Central memory CD8-positive, alpha-beta T cell (primary cell): ENCODE measurements at places on chromosomes 16 and 17.

DNA sequence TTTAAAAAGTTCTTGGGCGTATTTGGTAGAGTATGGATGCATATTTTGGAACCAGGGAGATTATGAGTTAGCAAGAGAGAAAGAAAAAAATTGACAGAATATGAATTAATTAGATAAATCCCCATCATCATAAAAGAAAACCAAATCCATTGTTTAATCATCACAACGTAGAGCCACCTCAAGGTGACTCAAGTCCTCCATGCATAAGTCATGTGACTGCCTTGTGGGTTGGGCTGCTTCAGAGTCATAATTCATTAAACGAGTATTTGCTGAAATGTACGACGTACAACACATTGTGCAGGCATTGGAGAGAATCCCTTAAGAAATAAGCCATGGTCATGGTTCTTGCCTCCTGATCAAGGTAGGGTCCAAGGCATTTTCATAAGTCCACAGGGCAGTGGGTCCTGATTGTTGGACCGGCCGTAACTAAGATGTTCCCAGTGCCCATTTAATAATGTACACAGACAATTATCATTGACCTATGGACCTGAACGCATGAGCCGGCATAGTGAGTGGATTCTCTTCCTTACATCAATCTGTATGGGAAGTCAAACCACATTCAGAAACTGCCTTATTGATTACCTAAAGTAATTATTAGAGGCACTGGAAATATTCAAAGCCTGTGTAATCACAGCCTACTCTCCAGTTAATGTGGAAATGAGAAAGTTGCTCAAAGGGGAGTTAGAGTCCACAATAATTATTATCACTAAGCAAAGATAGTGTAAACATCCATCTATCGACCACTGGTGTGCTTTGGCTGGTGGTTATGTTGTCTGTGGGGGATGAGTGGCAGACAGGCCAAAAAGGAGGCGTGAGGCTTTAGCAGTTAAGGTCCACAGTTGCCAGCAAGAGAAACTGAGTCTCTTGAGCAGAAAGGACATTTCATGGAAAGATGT lies 165.4 kb downstream of the PITPNC1 start:
- H3K36me3 ChIP-seq, result peaks cover 10% of the 10 kb centered on the region
- H3K27me3 ChIP-seq, result no peaks in the 10 kb centered on the region
- H3K4me1 ChIP-seq, result peaks cover 27% of the 10 kb centered on the region

DNA sequence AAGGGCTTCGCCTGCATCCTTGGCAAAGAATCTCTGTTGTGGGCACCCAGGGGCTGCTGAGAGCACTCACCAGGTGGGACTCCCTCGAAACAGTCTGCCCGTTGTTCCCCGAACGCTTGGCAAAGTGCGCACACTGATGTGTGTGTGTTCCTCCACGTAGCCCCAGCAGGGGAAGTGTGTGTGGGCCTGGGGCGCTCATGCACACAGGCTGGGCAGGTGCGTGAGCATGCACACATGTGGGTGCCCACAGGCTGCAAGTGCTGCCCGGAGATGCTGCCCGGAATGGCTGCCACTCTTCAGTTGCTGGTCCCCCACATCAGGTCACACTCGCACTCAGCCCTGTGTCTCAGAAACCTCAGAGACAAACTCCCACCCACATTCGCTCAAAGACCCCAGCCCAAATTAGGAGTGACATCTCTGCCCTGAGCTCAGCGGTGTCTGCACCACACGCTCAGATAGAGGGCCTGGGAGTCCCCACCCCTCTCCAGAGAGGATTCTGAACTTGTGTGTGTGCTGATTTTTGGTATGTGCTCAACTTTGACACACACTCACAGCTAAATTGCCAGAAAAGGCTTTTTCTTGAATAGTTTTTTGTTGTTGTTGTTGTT lies 119.4 kb downstream of the MGAT5B start:
- DNase-seq, result no peak
- H3K27ac ChIP-seq, result peak overlapping the region; percentile 71
- H3K4me1 ChIP-seq, result peaks cover 7% of the 10 kb centered on the region
- no peaks in the 10 kb centered on the region for H3K36me3 ChIP-seq
- H3K27me3 ChIP-seq, result no peaks in the 10 kb centered on the region
- H3K4me3 ChIP-seq, result no peak overlapping the region

DNA sequence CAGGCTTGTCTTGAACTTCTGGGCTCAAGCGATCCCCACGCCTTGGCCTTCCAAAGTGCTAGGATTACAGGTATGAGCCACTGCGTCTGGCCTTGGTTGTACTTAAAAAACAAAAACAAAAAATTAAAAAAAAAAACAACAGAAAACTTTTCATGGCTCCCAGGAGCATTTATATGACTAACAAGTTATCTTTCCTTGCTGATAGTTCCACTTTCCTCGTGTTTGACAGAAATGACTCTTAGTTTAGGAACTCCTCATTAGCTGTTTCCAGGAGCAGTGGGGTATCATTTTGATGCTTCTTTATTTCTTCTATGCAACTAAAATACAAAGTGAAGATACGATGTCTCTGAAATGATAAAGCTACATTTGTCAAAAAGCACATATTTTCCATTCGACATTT lies 165.4 kb downstream of the PRKCA start:
- no peak overlapping the region for H3K4me3 ChIP-seq
- peaks cover 2% of the 10 kb centered on the region for H3K36me3 ChIP-seq
- H3K27ac ChIP-seq, result no peak overlapping the region
- DNase-seq, result no peak
- peaks cover 19% of the 10 kb centered on the region for H3K4me1 ChIP-seq

- H3K4me1 ChIP-seq, result peaks cover 20% of the 10 kb centered on the region
- H3K4me3 ChIP-seq, result no peak overlapping the region
- peak overlapping the region; percentile 30 for H3K27ac ChIP-seq
- DNase-seq, result no peak
Observed at GRCh38 chr17:27559506-27560481, 71.2 kb upstream of the LGALS9 start.

- peaks cover 8% of the 10 kb centered on the region for H3K4me1 ChIP-seq
- peak overlapping the region; percentile 62 for H3K27ac ChIP-seq
- peaks cover 93% of the 10 kb centered on the region for H3K36me3 ChIP-seq
- H3K4me3 ChIP-seq, result no peak overlapping the region
- H3K27me3 ChIP-seq, result no peaks in the 10 kb centered on the region
Observed at GRCh38 chr17:80382446-80382845, 32.5 kb upstream of the ENDOV start.

DNA sequence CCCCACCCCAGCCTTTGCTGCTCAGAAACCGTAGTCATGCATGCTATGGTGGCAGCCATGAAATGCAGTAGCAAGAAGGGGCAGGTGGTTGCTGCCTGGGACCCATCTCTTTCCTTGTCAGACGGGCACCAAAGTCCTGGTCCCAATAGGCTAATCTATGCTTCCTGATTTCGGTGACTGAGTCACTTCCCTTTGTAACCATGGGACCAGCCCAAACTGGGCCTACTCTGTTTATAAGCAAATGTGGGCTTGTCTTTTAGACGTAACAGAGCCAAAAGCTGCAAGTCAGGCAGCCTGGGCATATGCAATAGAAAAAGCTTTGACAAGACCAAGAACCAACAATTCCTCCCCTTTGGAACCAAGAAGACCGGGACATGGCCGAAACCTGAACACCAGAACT lies 99.1 kb upstream of the RBBP6 start:
- no peak overlapping the region for H3K4me3 ChIP-seq
- no peak overlapping the region for H3K27ac ChIP-seq
- DNase-seq, result no peak
- H3K27me3 ChIP-seq, result peaks cover 50% of the 10 kb centered on the region

GRCh38 chr17:57597531-57598453 lies 147.3 kb downstream of the CCDC182 start:
- no peak for DNase-seq
- peak overlapping the region; percentile 42 for H3K27ac ChIP-seq
- H3K36me3 ChIP-seq, result peaks cover 11% of the 10 kb centered on the region

DNA sequence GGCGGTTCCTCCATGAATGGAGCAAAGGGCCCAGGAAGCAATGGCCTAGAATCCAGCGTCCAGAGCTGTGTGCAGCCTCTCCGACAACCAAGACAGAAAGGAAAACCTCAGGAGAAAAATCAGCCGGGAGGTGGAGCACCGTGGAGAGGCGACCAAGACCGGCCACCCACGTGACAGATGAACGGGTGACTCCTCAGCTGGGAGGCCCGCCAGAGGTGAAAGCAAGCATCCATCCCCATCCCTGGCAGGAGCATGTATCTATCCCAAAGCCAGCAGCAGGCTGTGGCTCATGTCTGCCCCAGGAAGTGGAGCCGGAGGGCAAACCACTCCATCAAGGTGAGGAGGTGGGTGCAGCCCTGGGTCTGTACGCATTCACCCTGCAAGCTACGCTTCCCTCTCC lies 52.1 kb downstream of the FOXL1 start:
- no peaks in the 10 kb centered on the region for H3K4me1 ChIP-seq
- H3K36me3 ChIP-seq, result no peaks in the 10 kb centered on the region
- no peak for DNase-seq
- H3K4me3 ChIP-seq, result no peak overlapping the region
- no peak overlapping the region for H3K27ac ChIP-seq
- peaks cover 25% of the 10 kb centered on the region for H3K27me3 ChIP-seq

- no peak overlapping the region for H3K27ac ChIP-seq
- peaks cover 6% of the 10 kb centered on the region for H3K4me1 ChIP-seq
- DNase-seq, result no peak
- H3K4me3 ChIP-seq, result no peak overlapping the region
- H3K36me3 ChIP-seq, result no peaks in the 10 kb centered on the region
- H3K27me3 ChIP-seq, result peaks cover 51% of the 10 kb centered on the region
Observed at GRCh38 chr17:30239089-30239462, 3.6 kb upstream of the SLC6A4 start.

GRCh38 chr16:53822936-53823529 lies 119.1 kb downstream of the FTO start:
- H3K27ac ChIP-seq, result no peak overlapping the region
- DNase-seq, result no peak
- H3K27me3 ChIP-seq, result no peaks in the 10 kb centered on the region

GRCh38 chr16:79838496-79839259 lies 238.1 kb upstream of the MAF start:
- H3K27ac ChIP-seq, result no peak overlapping the region
- no peak for DNase-seq
- peaks cover 50% of the 10 kb centered on the region for H3K27me3 ChIP-seq
- no peaks in the 10 kb centered on the region for H3K36me3 ChIP-seq
- no peaks in the 10 kb centered on the region for H3K4me1 ChIP-seq
- no peak overlapping the region for H3K4me3 ChIP-seq

DNA sequence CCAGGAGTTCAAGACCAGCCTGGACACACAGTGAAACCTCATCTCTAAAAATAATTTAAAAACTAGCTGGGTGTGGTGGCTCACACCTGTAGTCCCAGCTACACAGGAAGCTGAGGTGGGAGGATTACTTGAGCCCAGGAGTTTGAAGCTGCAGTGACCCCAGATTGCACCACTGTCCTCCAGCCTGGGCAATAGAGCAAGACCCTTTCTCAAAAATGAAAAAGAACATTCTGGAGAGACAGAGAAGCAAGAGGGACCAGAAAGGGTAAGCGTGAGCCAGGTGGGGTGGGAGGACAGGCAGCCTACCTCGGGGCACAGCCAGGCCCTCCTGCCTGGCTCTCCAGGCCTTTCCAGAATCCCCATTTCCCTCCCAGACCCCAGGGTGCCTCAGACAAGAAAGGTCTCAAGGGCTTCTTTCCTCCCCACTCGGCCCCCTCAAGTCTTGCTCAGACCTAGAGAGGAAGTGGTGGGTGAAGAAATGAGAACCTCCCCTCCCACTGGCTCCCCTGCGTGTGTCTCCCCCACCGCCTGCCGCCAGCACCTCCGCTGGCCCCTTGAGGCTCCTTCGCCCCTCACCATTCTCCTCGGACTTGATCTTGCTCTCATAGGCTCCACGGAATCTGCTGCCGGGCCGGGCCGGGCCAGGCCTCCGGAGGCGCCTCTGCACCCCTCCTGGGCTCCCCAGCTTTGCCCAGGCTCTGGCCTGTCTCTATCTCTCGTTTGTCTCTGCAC lies 503 bp downstream of the C16orf54 start:
- peak; percentile 64 for DNase-seq
- H3K4me1 ChIP-seq, result peaks cover 58% of the 10 kb centered on the region
- H3K27ac ChIP-seq, result peak overlapping the region; percentile 99
- H3K4me3 ChIP-seq, result peak overlapping the region; percentile 96

DNA sequence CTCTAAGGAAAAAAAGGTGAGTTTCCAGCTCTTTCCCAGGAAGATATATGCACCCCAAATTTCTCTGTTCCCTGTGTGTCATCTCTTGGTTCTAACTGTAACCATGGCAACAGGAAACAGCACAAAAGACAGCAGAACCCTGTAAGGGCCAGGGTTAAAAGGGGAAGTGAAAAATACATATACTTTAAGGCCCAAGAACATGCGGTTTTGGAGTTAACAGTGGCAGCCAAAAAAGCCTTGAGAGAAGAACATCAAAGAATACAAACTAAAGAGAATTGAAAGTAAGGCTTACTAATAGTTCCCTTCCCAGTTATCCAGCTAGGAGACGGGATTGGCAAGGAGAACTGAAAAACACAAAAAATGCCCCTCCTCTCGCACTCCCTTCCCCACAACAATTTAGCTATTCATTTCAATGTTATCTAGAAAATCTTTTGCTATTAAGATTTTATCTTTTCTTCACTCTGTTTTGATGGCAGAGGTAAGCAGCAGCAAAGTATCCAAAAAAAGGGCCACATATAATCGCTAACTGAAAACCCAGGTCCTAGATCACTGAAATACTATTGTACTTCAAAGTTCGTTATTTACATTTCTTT lies 1.5 kb downstream of the SPOP start:
- peaks cover 53% of the 10 kb centered on the region for H3K4me1 ChIP-seq
- peaks cover 39% of the 10 kb centered on the region for H3K36me3 ChIP-seq
- peak overlapping the region; percentile 78 for H3K4me3 ChIP-seq
- DNase-seq, result peak; percentile 31
- H3K27ac ChIP-seq, result peak overlapping the region; percentile 94

DNA sequence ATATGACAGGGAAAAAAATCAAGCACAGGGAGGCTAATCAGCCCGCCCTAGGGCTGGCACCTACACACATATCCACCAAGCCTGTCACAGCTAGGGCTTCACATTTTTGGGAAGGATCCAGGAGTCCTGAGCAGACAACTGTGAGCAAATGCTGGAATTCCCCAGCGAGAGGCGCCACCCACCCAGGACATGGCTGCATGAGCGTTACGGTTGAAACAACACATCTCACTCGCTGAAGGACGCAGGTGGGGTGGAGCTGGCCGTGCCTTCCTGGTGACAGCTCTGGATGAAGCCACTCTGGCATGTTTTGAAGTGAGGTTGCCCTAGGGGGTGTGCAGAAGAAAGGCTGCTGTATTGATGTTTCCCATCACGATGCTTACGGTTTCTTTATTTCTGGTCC lies 315.1 kb upstream of the EEF2KMT start:
- no peaks in the 10 kb centered on the region for H3K36me3 ChIP-seq
- no peak overlapping the region for H3K4me3 ChIP-seq
- no peaks in the 10 kb centered on the region for H3K4me1 ChIP-seq

- peaks cover 30% of the 10 kb centered on the region for H3K4me1 ChIP-seq
- peaks cover 38% of the 10 kb centered on the region for H3K36me3 ChIP-seq
- H3K27ac ChIP-seq, result no peak overlapping the region
- no peak for DNase-seq
- no peaks in the 10 kb centered on the region for H3K27me3 ChIP-seq
Observed at GRCh38 chr16:89693931-89694783, 7.3 kb downstream of the SPATA2L start.
